ENCODE measurements at places on chromosomes 1 and 21.

- DNase-seq, result no peak
These were observed 109.7 kb downstream of the SLC35F3 start for GRCh38 chr1:234014208-234014607.

DNA sequence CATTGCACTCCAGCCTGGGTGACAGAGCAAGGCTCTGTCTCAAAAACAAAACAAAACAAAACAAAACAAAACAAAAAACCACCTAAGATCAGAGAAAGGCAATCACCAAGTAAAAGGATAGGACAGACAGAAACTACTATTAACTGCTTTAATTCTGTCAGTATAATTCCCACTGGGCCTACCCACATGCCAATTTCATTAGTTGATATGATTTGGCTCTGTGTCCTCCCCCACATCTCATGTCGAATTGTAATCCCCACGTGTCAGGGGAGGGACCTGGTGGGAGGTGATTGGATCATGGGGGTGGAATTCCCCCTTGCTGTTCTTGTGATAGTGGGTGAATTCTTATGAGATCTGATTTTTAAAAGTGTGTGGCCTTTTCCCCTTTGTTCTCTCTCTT, 27.2 kb upstream of the CAPZB start:
- no peak for DNase-seq

DNA sequence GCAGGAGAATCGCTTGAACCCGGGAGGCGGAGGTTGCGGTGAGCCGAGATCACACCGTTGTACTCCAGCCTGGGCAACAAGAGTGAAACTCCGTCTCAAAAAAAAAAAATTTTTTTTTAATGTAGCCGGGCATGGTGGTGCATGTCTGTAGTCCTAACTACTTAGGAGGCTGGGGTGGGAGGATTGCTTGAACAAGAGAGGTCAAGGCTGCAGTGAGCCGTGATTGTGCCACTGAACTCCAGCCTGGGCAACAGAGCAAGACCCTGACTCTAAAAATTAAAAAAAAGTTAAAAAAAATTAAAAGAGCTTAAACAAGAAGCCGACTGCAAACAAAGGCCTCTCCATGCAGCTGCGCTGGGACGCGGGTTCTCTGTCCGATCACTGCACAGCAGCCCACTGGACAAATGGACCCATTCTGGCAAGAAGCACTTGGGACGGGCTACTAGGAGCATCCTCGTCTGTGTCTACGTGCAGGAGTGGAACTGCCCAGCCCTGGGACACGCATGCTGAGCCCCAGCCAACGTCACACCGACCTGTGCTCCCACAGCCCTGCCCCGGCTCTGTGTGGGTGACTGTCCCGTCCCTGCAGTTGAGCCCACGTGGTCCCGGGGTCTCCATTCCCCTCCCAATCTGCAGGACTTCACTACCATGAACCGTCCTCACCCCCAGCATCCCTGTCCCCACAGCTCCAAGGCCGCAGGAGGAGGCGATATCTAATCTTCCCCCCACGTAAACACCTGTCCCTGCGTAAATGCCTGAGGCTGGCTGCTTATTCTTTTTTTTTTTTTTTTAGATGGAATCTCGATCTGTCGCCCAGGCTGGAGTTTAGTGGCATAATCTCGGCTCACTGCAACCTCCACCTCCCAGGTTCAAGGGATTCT, 12.3 kb downstream of the SLC35E2B start:
- no peak for DNase-seq

DNA sequence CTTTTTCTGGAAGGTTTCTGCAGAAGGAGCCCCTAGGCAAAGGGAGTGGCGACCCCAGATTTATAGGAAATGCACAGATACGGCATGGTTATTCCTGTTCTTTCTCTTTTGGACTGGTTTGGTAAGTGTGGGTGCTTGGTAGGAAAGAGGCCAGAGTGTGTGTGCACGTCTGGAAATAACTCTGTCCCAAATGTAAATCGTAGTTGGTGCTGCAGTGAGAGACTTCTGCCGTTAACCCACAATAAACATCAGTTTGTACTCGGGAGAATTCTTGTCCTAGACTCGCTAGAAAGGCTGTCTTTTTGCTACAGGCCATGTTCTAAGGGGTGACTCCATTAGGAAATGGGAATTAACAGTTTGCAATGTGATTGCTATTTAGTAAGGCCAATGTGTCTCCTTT, 779 bp downstream of the SLC44A3 start:
- no peak for DNase-seq

DNA sequence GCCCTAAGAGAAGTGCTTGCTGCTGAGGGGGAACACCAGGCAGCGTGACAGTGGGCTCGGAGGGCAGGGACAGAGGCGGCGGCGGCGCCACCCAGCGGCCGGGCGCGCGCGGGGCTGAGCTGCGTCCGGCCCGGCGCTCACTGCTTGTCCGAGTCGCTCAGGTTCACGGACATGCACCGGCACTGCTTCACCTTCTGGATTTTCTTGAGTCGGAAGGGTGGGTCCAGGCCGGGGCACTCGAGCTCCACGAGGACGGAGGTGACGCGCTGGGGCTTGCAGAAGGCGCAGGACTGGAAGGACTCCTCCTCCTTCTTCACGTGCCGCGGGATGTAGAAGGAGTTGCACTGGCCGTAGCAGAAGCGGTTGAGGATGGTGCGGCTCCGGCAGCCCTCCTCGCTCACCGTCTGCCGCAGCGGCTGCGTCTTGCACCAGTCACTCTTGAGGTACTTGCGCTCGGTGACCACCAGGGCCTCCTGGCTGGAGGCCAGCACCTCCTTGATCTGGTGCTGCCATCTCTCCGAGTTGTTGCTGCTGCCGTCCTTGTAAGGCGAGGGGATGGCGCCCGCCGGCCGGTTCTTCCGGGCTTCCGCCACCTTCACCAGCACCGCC, 119.0 kb downstream of the GREM2 start:
- DNase-seq, result no peak

DNA sequence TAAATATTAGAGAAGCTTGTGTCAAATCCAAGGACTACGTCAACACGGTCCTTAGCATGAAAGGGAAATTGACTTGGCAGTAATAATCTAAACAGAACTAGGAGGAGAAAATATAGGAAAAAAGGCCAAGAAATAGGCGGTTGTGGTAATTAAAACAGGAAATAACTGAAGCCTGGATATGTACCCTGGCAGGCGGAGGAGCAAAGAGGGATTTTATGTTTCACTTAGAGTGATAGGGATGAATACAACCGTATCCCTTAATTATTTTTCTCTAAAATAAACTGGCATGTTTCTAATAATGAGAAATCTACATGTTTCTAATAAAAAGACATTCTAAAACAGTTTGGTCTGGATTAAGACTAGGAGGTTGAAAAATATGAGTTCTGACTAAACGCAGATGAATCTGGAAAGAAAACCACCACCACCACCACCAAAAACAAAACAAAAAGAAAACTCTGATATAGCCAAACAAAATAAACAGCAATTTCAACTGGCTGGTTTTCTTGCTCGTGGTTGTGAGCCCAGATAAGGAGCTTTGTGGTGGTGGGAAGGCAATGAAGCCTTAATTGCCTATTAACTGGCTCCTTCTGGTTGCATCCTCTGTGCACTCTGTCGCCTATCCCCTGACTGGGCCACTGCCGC, 334.2 kb upstream of the SNX7 start:
- DNase-seq, result no peak

DNA sequence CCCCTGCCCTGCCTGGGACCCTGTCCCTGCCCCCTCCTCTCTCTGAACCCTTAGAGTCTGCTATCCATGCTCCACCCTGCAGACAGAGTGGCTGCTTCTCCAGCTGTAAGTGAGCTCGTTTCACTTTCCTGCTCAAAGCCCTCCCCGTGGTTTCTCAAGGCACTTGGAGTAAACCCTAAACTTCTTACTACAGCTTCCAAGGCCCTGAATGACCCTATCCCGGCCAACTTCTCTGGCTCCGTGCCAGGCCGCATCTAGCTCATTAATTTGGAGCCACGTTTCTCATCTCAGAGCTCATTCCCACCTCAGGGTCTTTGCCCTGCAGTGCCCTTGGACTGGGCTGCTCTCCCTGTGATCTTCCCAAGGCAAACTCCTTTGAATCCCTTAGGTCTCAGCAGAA, 235.1 kb upstream of the RUNX1 start:
- no peak for DNase-seq

DNA sequence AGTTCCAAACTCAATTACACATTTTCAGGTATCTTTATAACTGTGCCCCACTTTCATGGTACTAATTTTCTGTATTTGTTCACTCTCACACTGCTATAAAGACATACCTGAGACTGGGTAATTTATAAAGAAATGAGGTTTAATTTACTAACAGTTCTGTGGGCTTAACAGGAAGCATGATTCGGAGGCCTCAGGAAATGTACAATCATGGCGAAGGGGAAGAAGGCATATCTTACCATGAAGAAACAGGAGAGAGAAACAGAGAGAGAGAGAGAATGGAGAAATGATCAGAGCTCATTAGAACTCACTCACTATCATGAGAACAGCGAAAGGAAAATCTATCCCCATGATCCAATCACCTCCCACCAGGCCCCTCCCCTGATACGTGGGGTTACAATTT, 874.1 kb upstream of the B3GALT2 start:
- no peak for DNase-seq

GRCh38 chr1:222931023-222931422, 116.2 kb downstream of the DISP1 start:
- no peak for DNase-seq

DNA sequence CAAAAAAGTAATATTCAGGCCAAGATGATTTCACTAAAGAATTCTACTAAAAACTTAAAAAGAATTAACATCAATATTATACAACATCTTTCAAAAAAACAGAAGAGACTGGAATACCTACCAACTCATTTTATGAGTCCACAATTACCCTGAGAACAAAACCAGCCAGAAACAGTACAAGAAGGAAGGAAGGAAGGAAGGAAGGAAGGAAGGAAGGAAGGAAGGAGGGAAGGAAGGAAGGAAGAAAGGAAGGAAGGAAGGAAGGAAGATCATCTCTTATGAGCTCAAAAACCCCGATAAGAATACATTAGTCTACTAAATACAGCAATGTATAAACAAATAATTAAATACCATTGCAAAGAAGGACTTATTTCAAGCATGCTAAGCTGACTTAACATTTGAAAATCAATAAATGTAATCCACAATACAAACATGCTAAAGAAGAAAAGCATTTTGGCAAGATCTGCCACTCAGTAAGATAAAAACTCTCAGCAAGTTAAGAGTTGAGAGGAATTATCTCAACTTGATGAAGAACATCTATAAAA, 149.9 kb upstream of the RGS18 start:
- no peak for DNase-seq

GRCh38 chr1:2973601-2974593, 47.4 kb upstream of the ACTRT2 start:
- DNase-seq, result no peak

- DNase-seq, result no peak
These were observed 56.1 kb downstream of the KAZN start for GRCh38 chr1:14654554-14654953.

GRCh38 chr1:239315631-239316217, 70.6 kb upstream of the CHRM3 start:
- DNase-seq, result no peak

- DNase-seq, result no peak
These were observed 159.1 kb downstream of the EDEM3 start for GRCh38 chr1:184595596-184595995.

DNA sequence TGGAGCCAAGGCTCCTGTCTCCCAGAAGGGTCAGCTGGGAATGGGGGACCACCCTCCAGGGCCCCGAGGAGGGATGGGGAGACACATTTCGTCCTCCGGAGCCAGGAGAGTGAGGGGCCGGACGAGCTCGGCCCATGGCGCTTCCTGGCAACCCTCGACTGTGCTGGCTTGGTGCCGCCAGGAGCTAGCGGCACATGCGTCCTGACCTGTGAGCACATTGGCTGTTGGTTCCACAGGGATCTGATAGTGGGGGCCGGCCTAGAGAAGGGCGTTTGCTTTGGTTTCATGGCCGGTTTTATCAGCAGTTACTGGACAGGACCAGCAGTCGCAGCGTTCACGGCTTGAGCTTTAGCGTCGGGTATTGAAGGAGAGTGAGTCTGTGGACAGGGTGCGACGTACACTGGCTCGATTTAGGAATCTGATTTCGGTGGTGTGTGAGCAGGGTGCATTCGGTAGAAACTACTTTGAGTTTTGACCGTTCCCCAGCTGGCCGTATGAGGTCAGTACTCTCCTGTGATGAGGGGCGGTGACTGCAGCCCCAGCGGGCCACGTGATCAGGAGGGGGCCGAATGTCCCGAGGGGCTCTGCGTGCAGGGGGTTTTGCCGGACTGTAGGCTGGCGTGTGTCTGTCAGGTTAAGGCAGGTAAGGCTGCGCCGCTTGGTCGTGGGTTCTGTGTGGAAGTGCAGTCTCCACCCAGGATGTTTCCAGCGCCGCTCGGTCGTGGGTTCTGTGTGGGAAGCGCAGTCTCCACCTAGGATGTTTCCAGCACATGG, 18.7 kb downstream of the FAAP20 start:
- no peak for DNase-seq

DNA sequence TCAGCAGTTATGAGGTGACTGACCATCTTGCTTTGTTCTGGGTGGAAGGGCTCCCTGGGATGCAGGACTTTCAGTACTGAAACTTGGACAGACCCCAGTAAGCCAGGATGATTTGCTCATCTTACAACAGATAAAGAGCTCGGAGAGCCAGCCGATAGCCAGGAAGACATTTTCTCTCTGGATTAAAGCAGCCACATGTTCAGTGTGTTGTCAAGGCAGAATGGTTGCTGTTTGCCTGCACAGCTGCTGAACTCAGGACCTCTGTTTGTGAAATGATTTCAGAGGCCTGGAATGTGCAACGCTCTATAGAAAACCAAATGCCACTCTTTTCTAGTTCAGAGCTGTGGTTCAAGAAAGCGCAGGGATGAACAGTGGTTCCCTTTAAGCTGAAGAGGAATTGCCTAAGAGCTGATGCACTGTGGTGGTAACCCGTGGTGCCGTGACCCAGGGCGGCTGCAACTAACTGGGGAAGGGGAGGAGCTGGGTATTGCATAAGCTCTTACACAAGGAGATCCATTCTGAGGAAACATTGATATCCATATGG, 40.7 kb downstream of the CASQ2 start:
- no peak for DNase-seq

GRCh38 chr1:234643111-234643849, 33.3 kb upstream of the IRF2BP2 start:
- no peak for DNase-seq

- DNase-seq, result no peak
These were observed 2.5 kb downstream of the KRTAP10-4 start for GRCh38 chr21:44576025-44576420.

GRCh38 chr1:121443001-121443540, 258.3 kb downstream of the SRGAP2C start:
- DNase-seq, result no peak

- no peak for DNase-seq
These were observed 106.5 kb downstream of the HLCS start for GRCh38 chr21:36859744-36860501.

GRCh38 chr1:56964349-56965017, 1.3 kb downstream of the C8B start:
- DNase-seq, result no peak

DNA sequence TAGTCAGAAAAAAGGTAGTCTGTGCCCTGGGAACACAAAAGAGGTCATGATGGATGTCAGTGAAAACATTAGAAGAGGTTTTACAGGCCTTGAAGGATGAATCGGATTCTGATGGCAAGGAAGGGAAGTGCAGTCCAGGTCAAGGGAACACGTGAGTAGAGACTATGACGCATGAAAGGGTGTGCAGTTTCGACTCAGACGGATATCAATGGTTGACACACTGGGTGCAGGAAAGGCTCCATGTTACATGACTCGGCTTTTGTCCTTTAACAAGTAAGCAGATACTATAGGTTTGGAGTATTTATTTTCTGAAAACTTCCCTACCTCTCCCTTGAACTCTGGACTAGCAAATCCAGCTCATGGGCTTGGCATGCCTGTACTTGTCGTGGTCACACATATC, 55.3 kb downstream of the SEC16B start:
- DNase-seq, result no peak

GRCh38 chr1:201254625-201255478, 28.5 kb upstream of the PKP1 start:
- peak; percentile 34 for DNase-seq
